ENCODE measurements at places on chromosomes 3 and 15.

GRCh38 chr15:75229191-75230015, 27.7 kb downstream of the C15orf39 start:
- peak; percentile 37 for DNase-seq

DNA sequence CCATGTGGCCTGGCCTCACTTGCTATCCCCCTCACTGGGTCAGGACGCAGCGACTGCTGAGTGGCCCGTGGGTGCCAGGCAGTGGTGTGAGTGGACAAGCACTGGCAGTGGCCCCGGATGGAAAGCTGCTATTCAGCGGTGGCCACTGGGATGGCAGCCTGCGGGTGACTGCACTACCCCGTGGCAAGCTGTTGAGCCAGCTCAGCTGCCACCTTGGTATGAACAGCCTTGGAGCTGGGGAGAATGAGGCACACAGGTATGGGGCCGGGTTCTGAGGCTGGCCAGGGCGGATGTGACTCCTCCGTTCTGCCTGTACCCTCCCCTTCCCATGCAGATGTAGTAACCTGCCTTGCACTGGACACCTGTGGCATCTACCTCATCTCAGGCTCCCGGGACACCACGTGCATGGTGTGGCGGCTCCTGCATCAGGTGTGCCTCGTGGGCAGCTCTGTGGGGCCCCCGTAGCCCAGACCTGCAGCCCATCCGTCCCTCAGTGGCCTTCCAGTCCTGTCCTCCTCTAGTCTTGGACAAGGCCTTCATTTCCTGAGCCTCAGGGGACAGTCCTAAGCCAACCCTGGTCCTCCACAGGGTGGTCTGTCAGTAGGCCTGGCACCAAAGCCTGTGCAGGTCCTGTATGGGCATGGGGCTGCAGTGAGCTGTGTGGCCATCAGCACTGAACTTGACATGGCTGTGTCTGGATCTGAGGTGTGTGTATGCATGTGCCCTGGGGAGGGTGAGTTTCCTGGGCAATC, 28.2 kb downstream of the NBEAL2 start:
- DNase-seq, result no peak

GRCh38 chr15:29822684-29823459, 604 bp upstream of the TJP1 start:
- DNase-seq, result peak; percentile 87

GRCh38 chr3:24237971-24238706, 256.5 kb downstream of the THRB start:
- DNase-seq, result peak; percentile 81

GRCh38 chr3:25904206-25904605, 114.3 kb downstream of the OXSM start:
- DNase-seq, result no peak

- DNase-seq, result no peak
Observed at GRCh38 chr3:186790261-186790981, 7.0 kb downstream of the EIF4A2 start.

GRCh38 chr3:67846166-67846565, 191.8 kb upstream of the SUCLG2 start:
- no peak for DNase-seq

- no peak for DNase-seq
Observed at GRCh38 chr15:68316061-68316804, 38.7 kb downstream of the FEM1B start.

- no peak for DNase-seq
Observed at GRCh38 chr3:122581622-122582021, 4.2 kb downstream of the PARP15 start.

DNA sequence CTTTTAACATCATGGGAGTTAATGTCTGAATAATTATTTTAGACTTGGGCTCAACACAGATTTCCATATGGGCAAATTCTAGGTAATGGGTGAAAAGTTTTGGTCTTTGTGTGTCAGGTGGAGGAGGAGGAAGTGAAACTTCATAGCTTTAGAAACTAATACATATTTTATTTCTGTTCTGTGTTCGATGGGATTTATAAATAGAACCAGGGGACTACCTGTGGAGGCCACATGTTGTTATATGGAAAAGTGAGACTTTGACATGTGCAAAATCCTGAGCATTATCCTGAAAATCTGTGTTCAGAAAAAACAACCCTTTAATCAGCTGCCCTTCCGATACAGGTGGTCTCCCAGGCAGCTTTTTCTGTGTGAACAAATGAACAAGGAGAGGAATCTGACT, 209.5 kb downstream of the SOX2 start:
- DNase-seq, result no peak

GRCh38 chr3:38988955-38989354, 62.8 kb downstream of the SCN11A start:
- DNase-seq, result no peak

Data from brain microvascular endothelial cell (primary cell).